ENCODE measurements at places on chromosomes 2 and 18.

DNA sequence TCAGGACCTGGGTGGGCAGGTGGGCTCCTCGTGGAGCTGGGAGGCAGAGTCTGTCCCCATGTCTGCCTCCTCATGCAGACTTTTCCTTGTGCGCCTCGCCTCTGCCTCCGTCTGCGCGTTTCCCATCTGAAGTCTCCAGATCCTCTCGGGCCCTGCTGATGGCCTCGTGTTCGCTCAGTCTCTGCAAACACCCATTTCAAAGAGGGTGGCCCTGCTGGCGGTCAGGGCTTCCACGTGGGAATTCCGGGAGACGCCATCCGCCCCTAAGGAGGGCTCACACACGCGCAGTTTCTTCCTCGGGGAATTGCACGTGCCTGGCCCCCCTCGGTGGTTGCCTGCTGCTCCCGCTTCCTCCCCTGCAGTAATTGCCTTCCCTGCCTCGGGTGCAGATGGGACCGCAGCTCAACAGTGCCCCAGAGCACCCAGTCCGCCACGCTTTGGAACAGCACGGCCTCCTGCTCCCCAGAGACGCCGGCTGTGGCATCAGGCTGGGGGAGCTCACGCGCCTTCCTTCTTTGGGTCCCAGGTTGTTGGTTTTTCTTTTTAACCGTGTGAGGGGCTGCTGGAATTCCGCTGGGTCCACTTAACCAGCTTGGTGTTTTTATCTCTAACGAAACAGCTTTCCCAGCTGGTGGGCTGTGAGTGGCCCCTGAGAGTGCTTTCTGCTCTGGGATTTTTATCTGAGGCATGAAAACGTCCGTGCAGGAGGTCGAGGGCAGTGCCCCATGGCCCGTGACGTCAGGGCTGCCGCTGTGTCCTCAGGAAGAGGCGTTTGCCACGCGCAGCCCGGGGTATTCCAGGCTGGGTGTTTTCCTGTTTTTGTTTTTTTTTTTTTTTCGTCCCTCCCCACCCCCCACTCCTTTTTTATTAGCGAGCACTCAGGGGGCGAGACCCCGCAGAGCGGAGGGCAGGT is 16.1 kb downstream of the NFATC1 start:
- DNase-seq: no peak

GRCh38 chr2:123746006-123746405 is 279.1 kb upstream of the CNTNAP5 start:
- DNase-seq: no peak

GRCh38 chr2:216618785-216619184 is 14.4 kb upstream of the IGFBP2 start:
- DNase-seq: no peak

GRCh38 chr2:96330407-96330806 is 5.2 kb upstream of the NCAPH start:
- DNase-seq: no peak

DNA sequence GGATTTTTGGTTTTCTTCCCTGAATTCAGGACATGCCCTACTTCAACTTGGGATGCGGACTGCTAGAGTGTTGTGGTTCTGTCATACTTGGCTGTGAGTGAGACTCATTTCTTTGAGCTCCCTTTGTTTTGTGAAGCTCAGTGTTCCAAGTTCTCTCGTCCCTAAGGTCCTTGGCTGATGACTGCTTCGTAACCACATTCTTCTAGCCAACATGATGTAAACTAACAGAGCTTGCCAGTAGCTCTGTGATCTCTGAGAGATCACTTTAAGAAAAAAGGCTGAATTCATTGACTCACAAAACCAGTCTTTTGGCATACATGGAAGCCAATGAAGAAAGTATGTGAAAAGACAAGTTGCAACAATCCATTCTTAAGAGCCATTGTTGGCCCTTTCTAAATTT is 96.9 kb upstream of the MSTN start:
- DNase-seq: no peak
